ENCODE measurements at places on chromosomes 3 and 15. TPM values are rescaled to one million over a fixed set of nuclear protein-coding genes. Genes with fewer than 3 reads are reported as not detected.
A peak's percentile ranks its signal among the peaks of the same experiment; 100 is the strongest.

DNA sequence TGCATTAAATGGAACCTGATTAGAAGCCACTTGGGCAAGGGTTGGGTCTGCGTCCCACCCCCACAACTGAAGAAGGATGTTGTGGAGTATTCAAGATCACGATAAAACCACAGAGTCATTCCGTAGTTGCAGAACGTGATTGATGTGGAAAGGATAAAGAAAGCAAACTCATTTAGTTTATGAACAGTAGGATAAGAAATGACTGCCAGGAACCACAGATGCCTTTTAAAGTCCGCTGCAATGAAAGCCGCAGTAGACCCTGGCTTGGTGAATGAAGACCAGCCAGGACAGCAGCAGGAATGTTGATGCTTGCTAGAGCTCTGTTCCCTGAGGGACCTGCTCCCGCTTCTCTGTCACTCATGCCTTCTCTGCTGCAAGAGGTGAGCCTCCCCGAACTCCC, 111.5 kb downstream of the GABRG3 start:
- DNase-seq, result no peak

The LYZL4 gene
- total RNA-seq, result not detected

DNA sequence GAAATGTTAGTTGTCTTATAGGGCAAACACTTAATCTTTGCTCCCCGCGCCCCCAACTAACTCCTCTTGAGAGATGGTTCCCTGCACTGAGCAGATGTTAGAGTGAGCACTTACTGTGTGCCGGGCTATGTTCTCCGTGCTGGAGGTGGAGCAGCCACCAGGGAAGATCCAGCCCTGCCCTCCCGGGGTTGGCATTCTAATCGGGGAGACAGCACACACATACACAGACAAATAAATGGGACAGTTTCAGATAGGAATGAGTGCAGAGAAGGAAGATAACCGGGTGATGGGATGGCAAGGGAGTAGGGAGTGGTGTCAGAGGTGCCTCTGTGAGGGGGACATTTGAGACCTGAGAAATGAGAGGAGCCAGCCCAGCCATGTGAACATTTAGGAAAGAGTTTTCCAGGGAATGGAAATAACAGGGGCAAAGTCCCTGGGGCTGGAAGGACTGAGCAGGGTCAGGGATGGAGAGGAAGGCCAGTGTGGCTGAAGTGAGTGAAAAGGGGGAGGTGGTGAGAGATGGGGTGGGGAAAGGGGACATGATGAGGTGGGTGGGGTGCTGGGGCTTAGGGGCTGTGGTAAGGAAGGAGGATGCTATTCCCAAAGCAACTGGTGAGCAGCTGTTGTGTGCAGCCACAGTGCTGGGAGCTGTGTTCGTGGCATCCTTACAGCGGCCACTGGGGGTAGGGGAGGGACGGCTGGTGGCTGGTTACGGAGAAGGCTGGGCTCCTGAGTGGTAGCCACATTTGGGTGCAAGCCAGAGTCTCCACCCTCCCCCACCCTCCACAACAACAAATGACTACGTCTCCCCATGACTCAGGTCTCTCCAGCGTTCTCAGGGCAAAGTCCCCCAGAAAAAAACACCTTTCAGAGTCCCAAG, 15.4 kb upstream of the FGD5 start:
- peak; percentile 91 for DNase-seq

The TNFAIP8L3 gene
- total RNA-seq, result 112 TPM

- DNase-seq, result peak; percentile 46
Measured at GRCh38 chr15:48627260-48627940, 18.1 kb downstream of the FBN1 start.

- DNase-seq, result peak; percentile 76
Measured at GRCh38 chr15:63107895-63108546, 13.6 kb upstream of the LACTB start.

DNA sequence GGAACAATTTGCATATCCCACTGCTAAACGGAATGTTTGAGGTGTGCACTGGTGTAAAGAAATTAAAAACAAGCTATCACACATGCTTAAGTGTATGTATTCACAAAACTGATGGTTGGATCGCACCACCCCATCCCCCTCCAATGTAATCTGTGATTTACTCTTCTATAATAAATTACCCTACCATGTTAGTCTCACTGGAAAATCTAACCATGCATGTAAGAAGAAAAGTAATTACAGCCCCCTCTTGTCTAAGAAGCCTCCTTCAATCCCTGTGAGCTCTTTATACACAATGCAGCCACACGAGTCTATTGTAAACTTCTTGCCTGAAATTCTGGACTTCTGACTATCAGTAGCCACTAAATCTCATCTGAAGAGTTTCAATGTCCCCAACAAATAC, 173.6 kb downstream of the ZBTB20 start:
- no peak for DNase-seq

The GOLGA8R gene
- total RNA-seq, result 0.22 TPM

The SMCO1 gene
- not detected for total RNA-seq

DNA sequence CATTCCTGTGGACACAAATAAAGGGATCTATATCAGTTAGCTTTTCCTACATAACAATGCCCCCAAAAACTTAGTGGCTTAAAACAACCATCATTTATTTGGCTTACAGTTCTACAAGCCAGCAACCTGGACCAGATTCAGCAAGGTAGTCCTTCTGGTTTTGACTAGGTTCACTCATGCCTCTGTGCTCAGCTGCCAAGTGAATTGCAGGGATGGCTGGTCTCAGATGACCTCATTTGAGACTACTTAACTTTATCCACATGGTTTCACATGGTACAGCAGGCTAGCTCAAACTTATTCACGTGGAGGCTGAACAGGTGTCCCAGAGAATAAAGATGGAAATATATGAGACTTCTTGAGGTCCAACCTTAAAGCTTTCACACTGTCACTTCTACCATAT, 119.3 kb upstream of the BFSP2 start:
- DNase-seq, result no peak

DNA sequence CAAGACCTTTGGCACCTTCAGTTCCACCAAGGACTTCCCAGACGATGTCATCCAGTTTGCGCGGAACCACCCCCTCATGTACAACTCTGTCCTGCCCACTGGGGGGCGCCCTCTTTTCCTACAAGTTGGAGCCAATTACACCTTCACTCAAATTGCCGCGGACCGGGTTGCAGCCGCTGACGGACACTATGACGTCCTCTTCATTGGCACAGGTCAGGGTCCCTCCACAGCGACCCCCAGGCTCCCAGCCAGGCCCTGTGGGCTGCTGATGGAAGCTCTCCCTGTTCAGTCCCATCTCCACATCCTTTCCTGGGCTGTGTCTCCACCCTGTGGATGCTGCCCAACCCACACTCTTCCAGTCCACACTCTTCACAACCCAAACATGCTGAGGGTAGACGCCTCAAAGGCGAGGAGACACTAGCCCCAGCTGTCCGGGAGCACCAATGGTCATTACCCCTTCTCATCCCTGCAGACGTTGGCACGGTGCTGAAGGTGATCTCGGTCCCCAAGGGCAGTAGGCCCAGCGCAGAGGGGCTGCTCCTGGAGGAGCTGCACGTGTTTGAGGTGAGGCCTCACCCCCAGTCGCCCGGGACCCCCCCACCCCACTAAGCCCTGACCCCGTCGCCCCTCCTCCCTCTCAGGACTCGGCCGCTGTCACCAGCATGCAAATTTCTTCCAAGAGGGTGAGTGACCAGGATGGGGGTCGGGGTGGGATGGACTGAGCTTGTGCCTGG, 4.3 kb upstream of the LSMEM2 start:
- DNase-seq, result peak; percentile 77

DNA sequence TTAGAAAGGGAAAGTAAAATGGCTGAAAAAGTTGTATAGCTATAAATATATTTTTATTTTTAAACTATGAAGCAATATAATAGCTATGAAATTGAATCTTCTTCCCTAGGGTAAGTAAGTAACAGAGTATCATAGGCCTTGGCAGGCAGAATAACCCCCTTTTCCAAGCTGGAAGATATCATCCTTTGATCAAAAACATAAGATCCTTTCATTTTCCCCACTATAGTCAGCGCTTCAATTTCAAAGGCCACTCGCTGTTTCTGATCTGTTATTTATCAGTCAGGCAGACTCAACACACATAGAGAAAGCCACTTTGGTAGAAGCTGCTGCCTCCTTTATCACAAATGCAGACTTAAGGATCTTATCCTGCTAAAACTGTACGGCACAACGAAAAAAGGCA, 74.0 kb upstream of the UBE2E2 start:
- DNase-seq, result no peak

The SLC22A14 gene
- not detected for total RNA-seq

The TM4SF4 gene
- total RNA-seq, result 0.22 TPM

GRCh38 chr15:90954712-90955623, at the start of gene RCCD1:
TSS of gene RCCD1 (plus strand) at chr15:90954884. CDS start at chr15:90956735, 1,851 bp downstream.
- DNase-seq, result peak; percentile 95

DNA sequence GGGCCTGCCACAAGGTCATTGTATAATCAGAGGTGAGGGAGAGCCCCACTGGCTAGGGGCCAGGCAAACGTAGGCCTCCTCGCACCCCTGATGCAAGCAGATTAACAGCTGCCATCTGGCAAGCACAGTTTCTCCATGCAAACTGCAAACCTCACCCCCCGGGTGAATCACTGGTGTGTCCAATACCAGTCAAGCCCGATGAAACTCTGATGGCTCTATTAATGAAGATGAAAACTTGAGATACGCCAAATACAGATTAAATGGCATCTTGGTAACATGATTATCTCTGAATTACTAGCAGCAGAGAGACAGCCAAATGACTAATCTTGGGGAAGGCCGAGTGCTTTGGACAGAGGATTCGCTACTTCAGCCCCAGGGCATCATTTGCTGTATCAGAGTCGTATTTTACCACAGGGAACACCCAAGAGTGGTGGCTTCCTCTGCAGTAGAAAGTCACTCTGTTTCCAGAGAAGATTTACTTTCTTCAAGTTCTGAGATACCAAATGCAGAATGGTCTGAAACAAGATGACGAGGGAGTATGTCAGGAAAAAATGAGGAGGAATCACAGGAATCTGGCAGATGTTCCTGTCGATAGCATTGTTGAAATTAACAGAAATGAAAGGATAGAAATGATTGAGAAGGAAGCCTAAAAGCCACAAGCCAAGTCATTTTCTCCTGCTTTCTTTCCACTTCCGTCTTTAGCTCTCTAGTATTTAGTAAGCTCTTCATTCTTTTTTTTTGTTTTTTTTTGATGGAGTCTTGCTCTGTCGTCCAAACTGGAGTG, 96.2 kb upstream of the NR2F2 start:
- no peak for DNase-seq

- DNase-seq, result no peak
Measured at GRCh38 chr3:45318689-45319088, 69.7 kb upstream of the LARS2 start.

The UROC1 gene
- not detected for total RNA-seq

- DNase-seq, result no peak
Measured at GRCh38 chr3:48565186-48565585, 1.6 kb upstream of the UCN2 start.

The SLC28A2 gene
- not detected for total RNA-seq

The TATDN2 gene
- total RNA-seq, result 7.2 TPM

DNA sequence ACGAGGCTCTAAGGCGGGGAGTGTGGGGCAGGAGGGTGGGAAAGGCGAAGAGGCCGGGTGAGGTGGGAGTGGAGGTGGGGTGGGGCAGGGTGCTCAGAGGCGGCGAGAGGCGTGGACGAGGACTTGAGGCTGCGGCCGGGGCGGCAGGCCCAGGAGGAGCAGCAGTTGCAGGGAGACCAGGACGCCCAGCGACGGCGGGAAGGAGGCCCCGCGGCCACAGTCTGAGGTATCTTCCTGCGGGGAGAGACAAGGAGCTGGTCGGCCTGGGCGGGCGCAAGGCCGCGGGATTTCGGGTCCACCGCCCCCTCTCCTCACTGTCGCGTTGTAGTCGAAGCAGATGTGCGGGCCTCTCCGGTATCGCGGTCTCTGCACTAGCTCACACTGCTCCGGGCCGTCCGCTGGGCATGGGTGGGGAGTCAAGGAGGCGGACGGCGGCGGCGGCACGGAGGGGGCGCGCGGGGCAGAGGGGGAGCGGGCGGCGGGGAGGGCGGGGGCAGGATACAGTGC, 5.3 kb upstream of the TMEM115 start:
- peak; percentile 14 for DNase-seq

GRCh38 chr15:40274350-40275274, 8.3 kb downstream of the ANKRD63 start:
- DNase-seq, result peak; percentile 87

The FOXL2 gene
- total RNA-seq, result not detected

GRCh38 chr15:37678124-37678523, 256.3 kb upstream of the TMCO5A start:
- DNase-seq, result no peak

DNA sequence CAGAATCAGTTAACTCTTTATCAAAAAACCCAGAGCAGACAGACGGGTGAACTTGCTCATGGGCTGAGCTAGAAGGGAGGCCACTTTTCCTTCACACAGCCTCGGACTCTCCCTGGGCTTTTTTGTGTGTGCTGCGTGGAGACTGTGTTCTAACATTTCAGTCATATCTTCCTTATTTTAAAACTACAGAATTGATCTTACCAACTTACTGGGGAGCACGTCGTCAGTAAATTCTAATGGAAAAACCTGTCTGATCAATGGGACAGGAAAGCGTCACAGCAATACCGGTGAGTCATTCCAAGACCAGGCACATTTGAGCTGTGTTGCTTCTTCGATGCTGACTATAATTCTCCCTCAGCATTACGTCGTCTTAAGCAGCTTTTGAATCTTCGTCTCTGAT, 145.1 kb downstream of the LPP start:
- peak; percentile 23 for DNase-seq

- no peak for DNase-seq
Measured at GRCh38 chr15:90705212-90705611, 11.9 kb upstream of the BLM start.

DNA sequence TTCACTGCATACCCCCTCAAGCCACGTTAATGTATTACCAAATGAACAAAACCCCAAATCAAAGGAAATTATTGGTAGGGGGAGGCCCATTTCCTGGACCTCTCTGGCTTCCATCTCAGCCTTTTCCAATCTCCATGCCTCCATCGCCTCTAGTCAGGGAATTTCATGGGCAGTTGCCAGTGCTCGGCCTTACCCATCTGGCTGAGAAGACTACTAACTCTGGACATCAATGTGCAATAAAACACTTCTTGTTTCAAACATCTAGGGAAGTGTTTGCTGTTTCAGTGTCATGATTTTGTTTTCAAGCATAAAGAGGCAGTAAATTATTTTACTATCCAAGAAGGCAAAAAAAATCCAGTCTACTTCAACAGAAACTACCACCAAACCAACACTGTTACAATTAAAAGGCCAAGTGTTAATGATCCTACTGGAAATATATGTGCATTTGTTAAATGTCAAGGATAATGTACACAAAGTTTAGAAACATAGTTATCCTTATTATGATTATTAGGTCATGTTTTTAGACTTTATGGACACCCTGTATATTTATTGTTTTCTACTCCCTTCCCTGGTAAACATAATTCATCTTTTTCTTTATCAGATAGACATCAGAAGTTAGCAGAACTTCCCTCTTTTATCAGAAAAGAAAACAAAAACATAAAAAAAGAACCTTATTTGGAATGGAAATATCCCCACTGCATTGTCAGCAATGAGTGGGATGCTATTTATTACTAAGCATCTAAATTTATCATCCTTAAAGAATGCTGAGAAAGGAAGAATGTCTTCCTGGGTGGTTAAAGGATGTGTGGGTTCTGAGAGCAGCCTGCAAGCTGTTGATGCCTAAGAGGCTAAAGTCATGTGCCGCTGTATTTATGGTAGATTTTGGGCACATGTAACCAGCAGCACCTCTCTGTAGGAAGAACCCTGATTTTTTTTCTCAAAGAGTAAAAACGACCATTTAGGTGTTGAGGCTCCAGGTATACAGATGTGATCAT, 15.2 kb downstream of the LDHAL6B start:
- DNase-seq, result peak; percentile 30

- no peak for DNase-seq
Measured at GRCh38 chr3:148227534-148227933, 470.2 kb upstream of the AGTR1 start.
